ENCODE measurements at places on chromosomes 7 and 10. TPM values are rescaled to one million over a fixed set of nuclear protein-coding genes. Genes with fewer than 3 reads are reported as not detected.

- DNase-seq: no peak
Measured at GRCh38 chr10:2660276-2660675, 407.1 kb upstream of the PFKP start.

GRCh38 chr7:139656387-139656786 lies 121.4 kb downstream of the HIPK2 start:
- DNase-seq: no peak

DNA sequence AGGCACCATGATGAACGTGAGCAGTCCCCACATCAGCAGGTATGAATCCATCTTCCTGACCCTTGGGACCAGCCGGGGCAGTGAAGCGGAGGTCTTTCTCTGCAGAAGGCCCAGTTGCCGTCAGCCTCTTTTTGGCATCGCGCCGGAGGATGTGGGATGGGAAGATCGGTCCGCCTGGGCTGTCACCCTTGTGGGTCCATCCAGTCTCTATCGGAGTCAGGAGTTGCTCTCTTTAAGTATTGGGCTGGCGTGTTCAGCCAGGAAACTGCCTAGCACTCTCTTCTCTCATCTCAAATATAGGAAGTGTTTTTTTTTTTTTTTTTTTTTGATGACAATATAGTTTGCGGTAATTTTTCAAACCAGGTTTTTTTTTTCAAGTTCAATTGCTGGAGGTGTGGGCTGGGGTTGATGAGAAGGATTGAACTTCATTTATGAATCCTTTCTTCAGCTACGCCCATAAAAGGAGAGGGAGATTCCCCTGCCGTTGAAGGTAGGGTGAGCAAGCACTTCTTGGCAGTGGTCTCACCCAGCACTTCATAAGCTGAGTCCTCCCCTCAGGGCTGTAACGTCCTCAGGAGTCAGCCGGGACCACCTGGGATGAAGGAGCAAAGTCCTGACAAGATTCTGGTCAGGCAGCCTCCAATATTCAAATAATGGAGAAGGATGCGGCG lies at the start of gene IL2RA:
TSS of gene IL2RA (minus strand) at position 267 of the 671 bp plus-strand sequence. CDS start at position 51, 216 bp downstream.
- DNase-seq: no peak

DNA sequence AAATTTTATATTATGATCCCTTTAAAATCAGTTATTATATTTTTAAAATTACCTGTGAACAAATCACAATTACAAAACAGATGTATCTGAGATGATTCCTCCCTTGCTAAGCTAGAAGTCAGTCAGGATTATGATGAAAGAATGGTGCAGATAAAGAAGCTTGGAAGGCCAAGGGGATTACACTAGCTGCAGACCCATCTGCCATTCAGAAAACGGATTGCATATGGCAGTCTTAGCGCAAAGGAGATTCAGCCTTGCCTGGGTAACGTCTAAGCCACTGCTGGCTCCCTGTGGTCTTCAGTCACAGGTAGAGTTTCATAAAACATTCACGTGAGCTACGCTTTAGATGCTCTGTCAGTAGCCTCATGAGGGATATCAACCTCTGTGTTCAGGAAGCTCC lies 222.2 kb downstream of the POU6F2 start:
- DNase-seq: no peak

- DNase-seq: no peak
Measured at GRCh38 chr10:24690961-24691512, 32.6 kb downstream of the ARHGAP21 start.

- DNase-seq: no peak
Measured at GRCh38 chr7:41869997-41870396, 167.1 kb upstream of the INHBA start.

DNA sequence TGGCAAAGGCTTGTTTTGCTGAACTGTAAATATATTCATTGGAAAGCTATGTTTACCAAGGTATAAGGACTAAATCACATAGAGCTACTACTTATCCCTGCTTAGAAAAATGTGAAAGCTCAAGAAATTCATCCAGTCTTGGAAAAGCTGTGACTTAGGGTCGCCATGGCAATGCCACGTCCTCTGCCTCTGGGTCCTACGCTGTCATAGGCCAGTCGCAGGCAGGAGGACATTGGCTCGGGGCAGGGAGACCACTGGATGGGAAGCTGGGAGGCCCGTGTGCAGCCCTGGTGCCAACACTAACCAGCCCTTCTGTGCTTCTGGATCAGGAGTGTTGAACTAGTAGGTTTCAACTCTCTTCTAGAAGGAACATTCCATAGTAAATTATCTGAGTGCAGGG lies 67.3 kb upstream of the PDZD8 start:
- DNase-seq: no peak

DNA sequence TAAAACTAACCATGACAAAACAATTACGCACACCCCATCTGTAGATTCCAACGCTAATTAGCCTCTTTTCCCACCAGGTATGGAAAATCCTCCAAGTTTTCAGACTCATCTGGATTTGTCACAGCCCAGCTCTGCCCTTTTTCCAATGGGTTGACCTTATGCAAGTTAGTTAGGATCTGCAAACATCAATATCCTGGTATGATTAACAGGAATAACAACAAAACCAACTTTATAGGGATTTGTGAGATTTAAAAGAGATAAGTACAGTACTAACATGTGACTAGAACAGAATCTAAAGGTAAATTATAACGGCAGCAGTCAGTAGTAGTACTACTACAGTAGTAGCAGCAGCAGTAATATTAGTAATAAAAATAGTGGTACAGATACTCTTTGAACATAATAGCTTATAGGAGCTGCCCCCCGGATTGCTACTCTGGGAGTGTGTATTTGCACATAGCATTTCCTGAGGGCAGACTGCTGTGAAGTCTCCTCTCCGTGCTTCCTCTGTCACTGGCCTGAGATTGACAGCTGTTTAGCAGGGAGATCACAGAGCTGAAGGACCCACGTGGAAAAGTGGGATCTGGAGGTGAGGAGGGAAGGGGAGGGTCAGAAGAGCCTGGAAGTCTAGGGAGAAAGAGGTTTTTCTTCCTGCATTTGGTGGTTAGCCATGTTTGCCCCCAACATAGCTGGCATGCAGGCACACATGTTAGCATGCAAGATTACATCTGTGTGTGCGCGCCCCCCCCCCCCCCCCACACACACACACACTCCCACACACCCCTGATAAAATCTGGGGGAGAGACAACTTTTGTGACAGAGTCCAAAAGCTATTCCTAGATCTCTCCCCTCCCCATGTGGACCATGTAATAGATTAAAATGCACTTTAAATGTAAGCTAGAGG lies 73.3 kb upstream of the FAM171A1 start:
- no peak for DNase-seq

DNA sequence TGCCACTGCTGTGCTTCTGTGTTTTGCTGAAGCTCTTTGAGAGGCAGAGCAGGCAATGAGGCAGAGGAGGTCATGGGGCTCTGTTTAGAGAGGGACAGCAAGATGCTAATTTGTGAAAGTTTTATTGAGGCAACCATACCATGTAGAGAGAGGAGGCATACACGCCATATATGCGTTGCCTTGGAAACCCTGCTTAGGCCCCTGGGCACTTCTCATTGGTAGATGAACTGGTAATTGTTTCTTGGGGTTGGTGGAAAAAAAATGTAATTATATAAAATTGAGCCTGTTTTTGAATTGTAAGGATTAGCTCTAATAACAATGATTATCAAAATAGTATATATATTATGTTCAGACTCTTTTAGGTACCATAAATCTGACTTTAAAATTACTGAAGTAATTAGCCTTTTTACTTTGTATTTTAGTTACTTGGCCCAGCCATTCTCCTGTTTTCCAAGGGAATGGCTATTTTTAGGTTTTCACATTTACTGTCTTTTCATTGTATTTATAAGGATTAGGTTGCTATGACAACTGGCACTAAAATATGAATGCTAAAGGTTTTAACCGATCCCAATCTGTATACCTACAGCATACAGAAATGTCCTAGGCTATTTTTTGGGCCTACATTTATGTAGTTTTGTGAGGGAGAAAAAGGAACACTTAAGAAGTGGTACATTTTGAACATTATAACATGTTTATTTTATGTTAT lies 52.4 kb downstream of the BZW2 start:
- no peak for DNase-seq

DNA sequence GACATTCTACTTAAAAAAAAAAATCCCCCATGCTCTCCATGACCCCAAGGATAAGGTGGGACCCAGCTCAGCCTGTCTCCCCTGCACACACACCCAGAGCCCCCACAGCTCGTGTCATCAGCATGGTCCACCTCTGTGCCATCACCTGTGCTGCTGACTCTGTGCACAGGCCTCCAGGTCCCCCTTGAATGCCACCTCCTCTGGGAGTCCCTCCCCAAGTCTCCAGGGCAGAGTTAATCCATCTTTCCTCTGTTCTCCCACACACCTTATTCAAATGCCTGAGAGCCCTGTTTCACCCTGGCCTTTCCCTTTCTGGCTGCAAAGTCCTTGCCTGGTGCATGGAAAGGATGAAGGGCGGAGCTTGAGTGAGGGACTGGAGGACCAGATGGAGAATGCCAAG lies 194.1 kb upstream of the LYZL2 start:
- DNase-seq: no peak

GRCh38 chr7:69862413-69863064 lies 264.3 kb downstream of the AUTS2 start:
- no peak for DNase-seq

DNA sequence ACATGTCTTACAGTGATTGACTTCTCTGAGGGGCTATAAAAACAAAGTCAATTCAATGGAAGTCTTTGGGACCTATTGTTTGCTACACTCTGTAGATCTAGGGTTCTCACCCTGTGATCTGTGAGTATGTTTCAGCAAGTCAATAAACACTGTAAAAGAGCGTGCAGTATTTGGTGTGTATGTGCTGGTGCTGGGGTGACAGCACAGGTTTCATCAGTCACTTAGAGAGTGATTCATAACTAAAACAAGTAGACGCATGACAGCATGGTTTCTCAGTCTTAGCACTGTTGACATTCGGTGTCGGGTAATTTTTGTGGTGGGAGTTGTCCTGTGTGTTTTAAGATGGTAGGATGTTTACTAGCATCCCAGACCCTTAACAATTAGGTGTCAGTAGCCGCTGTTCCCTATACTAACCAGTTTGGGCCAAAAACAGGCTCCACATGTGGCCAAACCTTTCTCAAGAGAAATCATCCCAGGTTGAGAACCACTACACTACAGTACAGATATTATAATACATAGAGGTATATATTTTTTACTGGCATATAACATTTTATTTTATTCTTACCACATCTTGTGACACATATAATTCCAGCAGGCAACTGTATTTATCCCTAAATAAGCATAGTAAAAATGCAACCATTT lies 411.8 kb downstream of the ARL4A start:
- no peak for DNase-seq

TMEM213 gene
- 0.60 TPM for polyA plus RNA-seq

NPY4R gene
- polyA plus RNA-seq: 0.08 TPM

NAT16 gene
- polyA plus RNA-seq: 0.18 TPM

SHTN1 gene
- 23.8 TPM for polyA plus RNA-seq

SLC18A2 gene
- 1.2 TPM for polyA plus RNA-seq

MOGAT3 gene
- 0.10 TPM for polyA plus RNA-seq

Data from left renal pelvis (tissue), 4 donors.